ENCODE measurements at places on chromosomes 1 and 21.

DNA sequence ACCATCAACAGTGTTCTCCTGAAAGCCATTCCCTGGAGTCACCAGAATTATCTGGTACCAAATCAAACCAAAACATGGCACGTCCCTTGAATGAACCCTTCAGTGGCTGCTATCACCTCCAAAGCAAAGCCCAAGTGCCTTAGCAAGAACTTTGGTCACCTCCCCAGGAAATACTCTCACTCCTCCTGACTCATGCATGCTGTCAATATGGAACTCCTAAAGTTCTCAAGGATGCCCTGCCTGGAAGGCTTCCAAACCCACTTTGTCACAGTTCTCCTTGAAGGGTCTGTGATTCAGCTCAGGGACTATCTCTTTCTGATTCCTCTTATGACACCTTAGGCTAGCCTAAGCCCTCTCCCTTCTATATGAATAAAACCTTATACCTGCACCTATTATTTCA, 146.1 kb upstream of the RUNX1 start:
- no peak for DNase-seq

GRCh38 chr1:154944401-154945159, 8.1 kb upstream of the PMVK start:
- DNase-seq = no peak

GRCh38 chr1:213244664-213245091, 193.6 kb downstream of the RPS6KC1 start:
- peak; percentile 29 for DNase-seq

DNA sequence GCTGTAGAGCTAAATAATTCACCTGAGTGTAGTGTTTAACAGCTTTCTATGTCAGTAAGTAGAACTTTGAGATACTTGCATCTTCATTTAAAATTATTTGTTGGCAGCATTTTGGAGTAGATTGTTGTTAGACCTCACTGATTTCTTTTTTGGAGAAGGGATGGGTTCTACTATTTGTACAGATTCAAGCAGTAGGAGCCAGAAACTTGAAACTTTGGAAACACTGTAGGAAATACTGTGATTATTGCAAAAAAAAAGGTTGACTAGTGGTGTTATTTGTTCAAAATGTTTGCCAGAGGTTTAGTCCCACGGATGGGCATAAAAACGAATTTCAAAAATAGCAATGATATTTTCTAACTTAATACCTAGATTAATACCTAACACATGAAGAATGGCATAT, 102.7 kb downstream of the ATF6 start:
- DNase-seq = no peak

- DNase-seq = no peak
These were observed 165.5 kb upstream of the NFIA start for GRCh38 chr1:60916906-60917305.

GRCh38 chr1:115429884-115430283, 91.8 kb upstream of the NGF start:
- no peak for DNase-seq

DNA sequence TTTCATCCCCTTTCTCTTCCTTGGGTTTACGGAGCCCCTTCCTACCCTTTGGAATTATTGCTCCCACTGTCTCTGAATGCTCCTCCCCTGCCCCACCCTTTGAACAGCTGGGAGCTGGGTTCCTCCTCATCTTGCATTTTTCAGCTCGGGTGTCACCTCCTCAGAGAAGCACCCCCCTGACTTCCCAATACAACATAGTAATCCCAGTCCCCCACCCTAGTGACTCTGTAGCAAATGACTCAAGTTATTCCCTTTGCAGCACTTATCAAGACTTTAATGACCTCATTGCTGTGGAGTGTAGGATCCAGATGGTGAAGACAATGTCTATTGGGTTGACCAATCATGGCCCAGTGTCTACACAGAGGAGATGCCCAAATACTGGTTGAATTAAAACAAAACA, 8.9 kb upstream of the VWA5B1 start:
- peak; percentile 27 for DNase-seq

DNA sequence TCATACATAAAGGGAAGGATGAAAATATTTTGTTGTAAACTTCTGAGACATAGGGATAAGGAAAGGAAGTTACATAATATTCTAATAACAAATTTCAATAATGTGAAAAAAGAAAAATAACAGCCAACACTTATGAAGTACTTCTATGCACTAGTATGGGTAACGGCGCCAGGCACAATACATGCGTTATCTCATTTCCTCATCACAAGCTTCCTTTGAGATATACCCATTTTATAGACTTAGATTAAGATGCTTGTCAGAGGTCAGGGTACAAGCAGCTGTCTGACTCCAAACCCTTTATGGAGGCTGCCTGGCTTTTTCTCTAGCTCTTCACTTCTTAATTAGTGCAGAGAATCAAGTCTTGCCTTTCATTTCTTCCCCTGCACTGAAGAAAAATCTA, 41.3 kb downstream of the TCP10L start:
- no peak for DNase-seq

DNA sequence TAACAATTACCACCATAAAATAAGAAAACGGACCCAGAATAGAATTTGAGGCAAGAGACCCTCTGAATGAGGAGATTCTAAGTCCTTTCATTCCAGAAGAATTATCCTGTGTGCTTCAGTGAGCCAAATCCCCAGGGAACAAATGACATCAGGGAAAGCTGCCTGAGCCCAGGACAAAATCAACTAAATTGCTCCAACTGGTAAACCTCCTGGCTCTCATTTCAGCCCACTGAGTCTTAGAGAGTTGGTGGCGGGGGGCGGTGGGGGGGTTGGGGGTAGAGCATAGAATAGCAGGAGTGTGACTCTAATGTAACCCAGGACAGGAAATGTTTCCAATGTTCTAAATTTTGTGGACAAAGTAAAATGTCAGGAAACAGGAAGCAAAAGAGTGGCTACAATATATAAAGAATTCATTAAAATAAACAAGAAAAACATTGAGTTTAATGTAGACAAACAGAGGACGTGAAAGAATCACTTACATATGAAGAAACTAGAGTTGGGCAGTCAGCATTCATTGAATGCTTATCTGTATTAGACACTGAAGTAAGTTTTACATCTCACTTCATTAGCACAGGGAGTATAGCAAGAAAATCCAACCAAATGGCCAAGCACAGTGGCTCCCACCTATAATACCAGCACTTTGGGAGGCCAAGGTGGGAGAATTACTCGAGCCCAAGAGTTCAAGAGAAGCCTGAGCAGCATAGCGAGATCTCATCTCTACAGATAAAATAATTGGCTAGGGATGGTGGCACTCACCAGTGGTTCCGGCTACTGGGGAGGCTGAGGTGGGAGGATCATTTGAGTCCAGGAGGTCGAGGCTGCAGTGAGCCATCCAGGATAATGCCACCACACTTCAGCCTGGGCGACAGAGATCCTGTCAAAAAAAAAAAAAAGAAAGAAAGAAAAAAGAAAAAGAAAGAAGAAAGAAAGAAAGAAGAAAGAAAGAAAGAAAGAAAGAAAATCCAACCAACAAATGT, 75.1 kb downstream of the DHRS3 start:
- DNase-seq = no peak

GRCh38 chr1:52907812-52908153, 13.8 kb downstream of the ECHDC2 start:
- no peak for DNase-seq
